ENCODE measurements at places on chromosomes 1 and 21. TPM values are rescaled to one million over a fixed set of nuclear protein-coding genes. Genes with fewer than 3 reads are reported as not detected.

DNA sequence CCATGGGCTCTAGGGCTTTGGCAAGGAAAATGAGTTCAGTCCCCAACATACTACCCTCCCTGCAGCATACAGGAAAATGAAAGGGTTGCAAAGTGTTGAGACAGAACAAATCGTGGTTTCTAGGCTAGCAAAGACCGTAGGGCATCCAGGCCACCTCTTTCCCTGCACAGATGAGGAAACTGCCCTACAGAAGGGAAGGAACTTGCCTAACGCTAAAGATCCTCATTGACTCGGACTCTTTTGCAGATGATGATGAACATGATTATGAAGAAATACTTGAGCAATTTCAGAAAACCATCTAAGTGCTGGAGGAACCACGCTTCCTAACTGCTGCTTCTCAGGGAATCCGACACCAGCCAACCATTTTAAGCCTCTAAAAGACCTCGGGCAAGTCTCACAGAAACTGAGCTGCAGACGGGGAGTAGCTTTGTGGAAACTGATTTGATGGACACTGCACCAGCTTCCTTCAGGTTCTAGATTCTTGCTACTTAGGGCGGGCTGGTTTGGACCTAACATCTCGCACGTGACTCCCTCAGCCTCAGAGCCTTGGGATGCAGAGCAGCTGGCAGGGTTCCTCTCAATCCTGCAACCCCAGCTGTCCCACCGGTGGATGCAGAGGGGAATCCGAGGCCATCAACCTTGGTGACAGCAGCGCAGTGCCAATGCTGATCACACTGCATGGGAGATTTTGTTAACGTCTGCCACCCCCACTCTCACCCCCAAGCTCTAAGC, 13.4 kb downstream of the THEMIS2 start:
- no peaks in the 10 kb centered on the region for H3K27me3 ChIP-seq
- peak overlapping the region; percentile 20 for H3K4me3 ChIP-seq

DNA sequence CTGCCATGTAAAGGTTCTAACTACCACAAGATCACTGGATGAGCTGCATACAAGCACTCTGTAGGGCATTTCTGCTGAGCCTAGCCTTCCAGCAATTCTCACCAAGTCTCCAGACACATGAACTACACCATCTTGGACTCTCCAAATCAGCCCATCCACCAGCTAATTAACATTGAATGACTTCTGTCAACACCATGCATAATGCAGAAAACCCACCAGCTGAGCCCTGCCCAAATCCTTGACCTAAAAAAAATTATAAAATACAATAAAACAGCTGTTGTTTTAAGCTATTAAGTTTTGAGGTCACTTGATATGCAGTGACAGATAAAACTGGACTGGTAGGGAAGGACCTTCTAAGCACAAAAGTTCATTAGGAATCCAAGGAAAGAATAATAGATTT, 44.3 kb upstream of the ATP1B1 start:
- H3K36me3 ChIP-seq = peaks cover 2% of the 10 kb centered on the region
- H3K4me3 ChIP-seq = no peak overlapping the region
- peaks cover 6% of the 10 kb centered on the region for H3K4me1 ChIP-seq

DNA sequence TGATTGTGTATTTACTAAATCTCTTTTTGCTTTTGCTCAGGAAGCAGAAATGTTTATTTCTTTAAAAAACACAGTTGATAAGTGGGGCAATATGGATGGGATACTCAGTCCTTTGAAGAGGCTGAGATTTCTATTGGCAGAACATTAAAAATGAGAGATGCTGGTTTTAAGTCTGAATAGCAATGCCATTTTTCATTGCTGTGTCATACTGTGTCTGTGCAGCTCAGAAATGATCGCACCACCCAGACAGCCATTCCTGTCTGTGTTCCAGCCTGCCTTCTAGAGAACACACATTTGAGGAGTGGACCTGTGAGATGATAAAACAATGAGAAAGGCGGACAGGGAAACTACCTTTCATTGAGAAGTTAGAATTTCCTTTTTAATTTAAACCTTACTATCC, 231.2 kb upstream of the USP24 start:
- peaks cover 40% of the 10 kb centered on the region for H3K27me3 ChIP-seq
- H3K27ac ChIP-seq = no peak overlapping the region
- H3K4me1 ChIP-seq = peaks cover 28% of the 10 kb centered on the region
- peaks cover 2% of the 10 kb centered on the region for H3K36me3 ChIP-seq
- H3K4me3 ChIP-seq = no peak overlapping the region
- no peak for DNase-seq

DNA sequence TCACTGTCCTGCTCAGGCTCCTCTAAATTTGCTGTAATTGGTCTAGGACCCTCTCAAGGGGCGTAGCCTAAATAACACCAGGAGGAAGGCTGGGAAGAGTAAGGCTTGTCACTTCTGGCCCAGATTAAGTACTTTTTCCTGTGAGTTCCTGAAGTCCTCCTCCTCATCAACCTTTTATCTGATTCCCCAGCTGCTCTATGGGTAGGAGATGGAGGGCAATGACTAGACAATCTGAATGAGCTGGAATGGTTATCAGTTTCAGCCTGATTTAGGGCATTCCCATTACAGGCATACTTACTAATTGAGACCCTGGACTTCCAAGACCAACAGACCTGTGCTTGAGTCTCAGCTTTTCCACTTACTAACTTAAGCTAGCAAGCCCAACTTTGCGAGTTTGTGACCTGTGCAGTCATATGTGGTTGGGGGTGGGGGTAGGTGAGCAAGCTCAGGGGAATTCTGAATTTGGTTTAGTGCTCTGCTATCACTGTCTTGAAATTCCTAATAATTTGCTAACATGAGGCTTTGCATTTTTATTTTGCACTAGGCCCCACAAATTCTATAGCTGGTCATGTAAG, 18.0 kb upstream of the FGGY start:
- H3K27ac ChIP-seq = no peak overlapping the region
- no peak for DNase-seq
- peaks cover 5% of the 10 kb centered on the region for H3K4me1 ChIP-seq
- H3K4me3 ChIP-seq = no peak overlapping the region
- no peaks in the 10 kb centered on the region for H3K36me3 ChIP-seq
- H3K27me3 ChIP-seq = peaks cover 10% of the 10 kb centered on the region

GRCh38 chr1:4963251-4963650, 308.8 kb downstream of the AJAP1 start:
- no peak overlapping the region for H3K4me3 ChIP-seq
- peaks cover 10% of the 10 kb centered on the region for H3K27me3 ChIP-seq
- H3K36me3 ChIP-seq = no peaks in the 10 kb centered on the region

GRCh38 chr1:207070811-207071210, 17.7 kb downstream of the PFKFB2 start:
- peak overlapping the region; percentile 14 for H3K27ac ChIP-seq
- no peak for DNase-seq
- peaks cover 25% of the 10 kb centered on the region for H3K4me1 ChIP-seq
- H3K27me3 ChIP-seq = no peaks in the 10 kb centered on the region

- no peak overlapping the region for H3K4me3 ChIP-seq
- H3K27ac ChIP-seq = no peak overlapping the region
- no peaks in the 10 kb centered on the region for H3K4me1 ChIP-seq
- no peaks in the 10 kb centered on the region for H3K27me3 ChIP-seq
Observed at GRCh38 chr1:74334147-74334546, 99.0 kb downstream of the TNNI3K start.

- no peak for DNase-seq
- no peak overlapping the region for H3K27ac ChIP-seq
- H3K27me3 ChIP-seq = no peaks in the 10 kb centered on the region
- H3K4me1 ChIP-seq = no peaks in the 10 kb centered on the region
- no peak overlapping the region for H3K4me3 ChIP-seq
- H3K36me3 ChIP-seq = no peaks in the 10 kb centered on the region
Observed at GRCh38 chr1:218444588-218444987, 99.5 kb downstream of the TGFB2 start.

DNA sequence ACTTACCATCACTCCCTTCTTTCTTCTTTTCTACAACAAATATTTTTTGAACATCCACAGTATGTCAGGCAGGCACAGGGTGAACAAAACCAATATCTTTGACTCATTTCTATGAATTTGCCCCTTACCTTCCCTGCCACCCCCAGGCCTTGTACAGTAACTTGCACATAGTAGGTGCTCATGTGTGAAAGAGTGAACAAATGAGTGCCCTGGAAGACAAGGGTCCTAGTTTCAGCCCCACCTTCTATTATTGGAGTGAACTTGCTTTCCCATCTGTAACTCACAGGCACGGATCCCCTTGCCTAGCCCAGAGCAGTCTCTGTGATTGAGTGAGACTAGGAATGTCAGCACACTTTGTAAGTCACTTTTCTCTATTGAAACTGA, 12.8 kb downstream of the ZDHHC18 start:
- H3K4me1 ChIP-seq = peaks cover 30% of the 10 kb centered on the region
- DNase-seq = no peak
- H3K27ac ChIP-seq = peak overlapping the region; percentile 94
- peaks cover 45% of the 10 kb centered on the region for H3K36me3 ChIP-seq
- H3K4me3 ChIP-seq = peak overlapping the region; percentile 71

DNA sequence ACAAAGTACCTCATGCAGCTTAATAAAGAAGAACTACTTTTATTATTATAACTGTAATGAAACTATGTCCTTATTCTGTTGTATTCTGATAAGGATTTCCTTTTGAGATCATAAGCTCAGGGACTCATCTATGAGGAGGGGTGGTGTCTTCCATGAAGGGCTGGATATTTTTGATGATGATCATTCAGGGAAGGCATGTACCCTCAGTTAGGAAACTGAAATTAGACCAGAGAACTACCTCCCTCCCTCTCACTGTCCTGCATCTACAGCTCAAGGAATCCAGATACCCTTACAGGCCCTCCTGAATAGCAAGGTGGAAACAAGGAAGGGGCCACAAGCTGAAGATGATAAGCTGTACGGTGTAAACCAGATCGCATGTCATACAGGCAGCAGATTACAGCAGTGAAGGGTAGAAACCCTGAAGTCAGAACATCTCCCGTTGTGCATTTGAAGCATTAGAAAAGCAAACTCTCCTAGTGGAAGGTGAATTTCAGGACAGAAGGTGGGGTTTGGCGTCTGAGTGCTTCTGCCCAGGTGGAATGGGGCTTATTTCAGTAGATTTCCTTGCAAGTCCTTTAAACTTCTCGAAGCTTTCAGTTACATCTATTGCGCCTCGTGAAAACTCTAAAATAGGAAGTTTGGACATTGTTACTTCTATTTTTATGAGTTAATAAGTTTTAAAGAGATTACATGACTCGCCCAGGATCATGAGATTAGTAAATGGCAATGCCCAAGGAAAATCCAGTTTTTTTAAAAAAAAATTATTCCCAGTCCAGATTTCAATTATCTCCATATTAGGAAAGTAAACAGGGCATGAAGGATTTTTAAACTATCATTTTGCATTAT, 101.1 kb upstream of the HNRNPU start:
- no peak for DNase-seq
- H3K4me3 ChIP-seq = no peak overlapping the region
- peaks cover 34% of the 10 kb centered on the region for H3K4me1 ChIP-seq
- no peaks in the 10 kb centered on the region for H3K27me3 ChIP-seq

DNA sequence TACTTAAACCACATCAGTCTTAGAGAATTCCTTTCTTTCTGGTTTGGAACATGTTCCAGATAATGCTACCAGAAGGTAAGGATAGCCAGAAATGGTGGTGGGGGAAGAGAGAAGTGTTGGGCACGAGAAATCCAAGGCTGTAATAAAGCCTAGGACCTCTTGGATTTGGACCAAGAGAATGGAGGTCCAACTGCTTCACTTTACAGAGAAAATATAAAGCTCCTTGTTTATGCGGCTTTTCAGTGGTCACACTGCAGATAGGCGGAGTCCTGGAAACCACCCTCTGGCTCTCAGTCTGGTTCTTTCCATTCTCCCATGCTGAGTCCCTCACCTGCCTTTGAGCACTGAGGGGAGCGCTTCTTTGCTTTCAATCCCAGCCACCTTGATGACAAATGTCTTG, 87.8 kb downstream of the ADCY10 start:
- DNase-seq = no peak
- H3K27ac ChIP-seq = no peak overlapping the region
- no peak overlapping the region for H3K4me3 ChIP-seq
- no peaks in the 10 kb centered on the region for H3K4me1 ChIP-seq
- no peaks in the 10 kb centered on the region for H3K36me3 ChIP-seq

- H3K4me3 ChIP-seq = no peak overlapping the region
- H3K4me1 ChIP-seq = peaks cover 74% of the 10 kb centered on the region
- H3K27ac ChIP-seq = peak overlapping the region; percentile 51
- peak; percentile 88 for DNase-seq
- no peaks in the 10 kb centered on the region for H3K27me3 ChIP-seq
Observed at GRCh38 chr1:147545133-147545532, 3.8 kb downstream of the BCL9 start.

DNA sequence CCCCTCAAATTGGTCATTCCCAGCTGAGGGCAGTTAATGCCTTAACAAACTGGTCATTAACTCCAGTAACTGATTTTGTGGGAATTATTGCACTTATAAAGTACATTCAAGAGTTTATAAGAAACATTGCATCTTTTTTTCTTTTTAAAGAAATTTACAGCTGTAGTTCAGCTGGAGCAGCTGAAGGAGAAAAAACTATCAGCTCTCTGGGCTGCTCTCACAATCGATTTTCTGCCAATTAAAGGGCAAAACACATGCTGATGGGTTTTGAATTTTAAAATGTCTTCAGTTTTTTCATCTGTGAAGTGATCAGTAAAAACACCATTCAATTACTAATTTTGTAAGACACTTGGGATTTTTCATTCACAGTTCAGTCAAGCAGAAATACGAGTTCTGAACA, 74.7 kb downstream of the KIFAP3 start:
- no peaks in the 10 kb centered on the region for H3K36me3 ChIP-seq
- no peaks in the 10 kb centered on the region for H3K27me3 ChIP-seq
- no peak for DNase-seq
- H3K4me1 ChIP-seq = no peaks in the 10 kb centered on the region
- no peak overlapping the region for H3K27ac ChIP-seq
- no peak overlapping the region for H3K4me3 ChIP-seq

GRCh38 chr1:28494737-28495136, 11.1 kb upstream of the RCC1 start:
- H3K36me3 ChIP-seq = peaks cover 6% of the 10 kb centered on the region
- no peak overlapping the region for H3K4me3 ChIP-seq
- no peaks in the 10 kb centered on the region for H3K27me3 ChIP-seq
- H3K27ac ChIP-seq = peak overlapping the region; percentile 1
- no peak for DNase-seq

DNA sequence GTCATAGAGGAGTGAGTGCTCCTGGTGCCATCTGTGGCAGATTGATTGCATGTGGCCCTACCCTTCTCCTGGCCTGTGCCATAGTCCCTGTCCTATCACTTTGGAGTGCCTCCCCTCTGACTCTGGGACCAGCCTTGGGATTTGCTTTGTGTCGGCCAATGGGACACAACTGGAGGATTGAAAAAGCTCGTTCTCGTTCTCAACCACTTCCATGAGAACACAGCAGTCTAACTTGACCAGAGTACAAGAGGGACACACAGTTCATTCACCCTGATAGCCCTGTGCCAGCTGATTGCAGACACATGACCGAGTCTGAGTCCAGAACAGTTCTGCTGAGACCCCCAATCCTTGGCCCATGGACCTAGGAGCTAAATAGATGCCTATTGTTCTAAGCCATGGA, 47.8 kb downstream of the C1orf198 start:
- no peak overlapping the region for H3K27ac ChIP-seq
- DNase-seq = no peak
- no peaks in the 10 kb centered on the region for H3K4me1 ChIP-seq
- no peaks in the 10 kb centered on the region for H3K36me3 ChIP-seq
- no peak overlapping the region for H3K4me3 ChIP-seq

Gene SHE
- 0.49 TPM for total RNA-seq

Gene PCAT6
- 1.8 TPM for total RNA-seq

Gene GUCA2A
- not detected for total RNA-seq

Gene ERVH48-1
- 0.31 TPM for total RNA-seq

Gene KCNJ10
- total RNA-seq = 0.37 TPM

Gene HSD3B1
- total RNA-seq = not detected

Gene BSND
- not detected for total RNA-seq

Gene S100A9
- total RNA-seq = not detected

Gene HSPA6
- total RNA-seq = 0.24 TPM

Measured in activated T-cell treated with anti-CD3 and anti-CD28 coated beads, Interleukin-2, amount 50 U/mL, for 72 hours (primary cell).